Hepatic stellate cell (primary cell): ENCODE measurements at places on chromosomes 5 and 9.
A peak's percentile ranks its signal among the peaks of the same experiment; 100 is the strongest.

GRCh38 chr9:12815888-12816287, 41.1 kb downstream of the LURAP1L start:
- DNase-seq, result no peak

- DNase-seq, result peak; percentile 3
Measured at GRCh38 chr5:105754056-105754455, 1916.7 kb downstream of the EFNA5 start.

- DNase-seq, result no peak
Measured at GRCh38 chr5:43730832-43731342, 127.9 kb downstream of the NNT start.

GRCh38 chr5:1298067-1298551, 3.2 kb upstream of the TERT start:
- DNase-seq, result no peak

DNA sequence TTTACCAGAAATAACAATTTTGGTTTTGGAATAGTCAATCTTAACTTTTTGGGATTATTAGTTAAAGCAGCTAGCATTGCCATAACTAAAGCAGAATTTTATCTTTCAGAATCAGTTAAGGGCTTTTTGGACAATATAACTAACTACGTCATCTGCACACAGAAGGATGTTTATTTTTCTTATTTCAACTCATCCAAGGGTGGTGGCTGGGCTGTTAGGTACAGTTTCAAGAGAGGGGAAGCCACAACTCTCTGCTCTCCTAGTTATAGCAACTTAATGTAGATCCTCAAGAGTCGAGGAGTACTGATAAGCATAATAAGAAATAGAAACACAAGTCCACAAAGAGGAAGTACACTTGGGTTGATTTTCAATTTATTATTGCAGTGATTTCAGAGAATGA, 65.6 kb downstream of the ANKRD55 start:
- peak; percentile 16 for DNase-seq

DNA sequence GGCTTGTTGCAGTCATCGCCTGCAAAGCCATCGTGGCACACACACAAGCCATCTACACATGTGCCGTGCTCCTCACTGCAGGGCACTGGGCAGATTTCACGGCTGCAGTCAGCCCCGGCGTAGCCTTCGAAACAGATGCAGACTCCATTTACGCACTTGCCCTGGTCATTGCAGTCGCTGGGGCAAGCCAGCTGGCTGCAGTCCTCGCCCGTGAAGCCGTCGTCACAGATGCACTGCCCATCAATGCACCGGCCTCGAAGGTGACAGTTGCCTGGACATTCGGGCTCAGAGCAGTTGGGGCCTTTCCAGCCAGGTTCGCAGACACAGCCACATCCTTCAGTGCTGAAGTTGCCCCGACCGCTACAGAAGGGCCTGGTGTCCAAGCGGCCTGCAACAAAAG, 31.1 kb downstream of the TNC start:
- DNase-seq, result no peak

DNA sequence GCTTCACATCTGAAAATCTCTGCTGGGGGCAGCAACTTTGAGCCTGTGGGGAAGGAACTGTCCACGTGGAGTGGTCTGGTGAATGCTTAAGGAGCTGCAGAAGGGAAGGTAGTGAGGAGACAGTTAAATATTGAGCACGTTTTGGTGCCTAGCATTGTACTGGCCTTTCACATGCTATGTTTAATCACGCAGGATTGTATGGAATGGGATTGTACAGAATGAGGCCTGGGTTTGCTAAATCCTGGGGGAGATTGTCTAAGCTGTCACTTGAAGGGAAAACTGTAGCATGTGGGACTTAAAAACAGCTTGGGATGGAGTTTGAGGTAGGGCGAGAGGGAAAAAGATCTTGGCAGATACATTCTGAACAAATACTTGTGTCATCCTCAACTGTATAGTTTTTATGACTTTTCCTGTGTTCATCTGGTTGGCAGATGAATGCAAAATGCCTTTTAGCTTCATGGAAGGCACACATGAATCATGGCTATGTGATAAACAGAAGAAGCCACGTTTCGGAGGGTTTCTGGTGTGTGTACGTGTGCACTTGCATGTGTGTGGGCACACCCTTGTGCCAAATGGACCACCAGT, 106.6 kb downstream of the TMC1 start:
- no peak for DNase-seq

DNA sequence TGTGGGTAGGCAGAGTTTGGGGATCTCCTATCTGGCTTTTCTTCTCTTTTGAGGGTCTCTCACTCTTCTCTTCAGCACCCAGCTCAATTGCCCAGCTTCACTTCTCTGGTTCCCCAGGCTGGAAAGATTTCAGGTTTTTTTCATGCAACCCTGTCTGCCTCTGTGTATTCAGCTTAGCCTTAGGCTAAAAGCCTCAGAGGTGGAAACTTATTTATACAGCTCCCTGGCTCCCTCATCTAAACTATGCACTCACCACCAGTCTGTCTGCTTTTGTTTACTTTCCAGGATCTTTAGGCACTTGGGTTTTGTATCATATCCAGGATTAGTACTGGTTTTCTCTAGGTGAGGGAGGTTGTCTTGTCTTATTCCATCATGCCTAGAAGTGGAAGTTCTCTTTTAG, 540.2 kb upstream of the TRPC7 start:
- DNase-seq, result no peak

GRCh38 chr9:115808695-115809094, 344.9 kb upstream of the PAPPA start:
- no peak for DNase-seq

DNA sequence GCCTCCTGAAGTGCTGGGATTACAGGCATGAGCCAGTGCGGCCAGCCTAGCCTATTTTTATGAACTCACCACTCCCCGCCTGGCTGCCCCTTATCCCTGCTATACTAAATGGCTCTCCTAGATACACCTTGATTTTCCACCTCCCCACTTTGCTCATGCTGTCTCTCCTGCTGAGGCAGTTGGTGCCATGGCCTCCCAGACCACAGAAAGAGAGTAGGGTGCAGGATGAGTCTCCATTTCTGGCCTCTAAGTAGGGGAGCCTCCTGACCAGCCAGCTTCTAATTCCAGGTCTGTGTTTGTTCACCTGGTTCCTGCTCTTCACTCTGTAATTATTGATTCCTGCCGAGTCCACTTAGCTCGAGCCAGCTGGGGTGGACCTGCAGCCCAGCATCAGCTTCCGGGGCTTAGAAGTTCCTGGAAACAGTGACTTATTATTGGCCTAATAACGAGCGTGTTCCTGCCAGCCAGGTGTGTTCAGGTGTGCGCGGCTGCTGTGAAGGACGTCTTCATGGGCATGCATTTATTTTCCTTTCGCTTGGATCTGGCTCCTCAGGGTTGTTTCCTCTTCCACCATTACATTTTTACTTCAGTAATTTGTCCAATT, 34.0 kb downstream of the ZNF618 start:
- no peak for DNase-seq

DNA sequence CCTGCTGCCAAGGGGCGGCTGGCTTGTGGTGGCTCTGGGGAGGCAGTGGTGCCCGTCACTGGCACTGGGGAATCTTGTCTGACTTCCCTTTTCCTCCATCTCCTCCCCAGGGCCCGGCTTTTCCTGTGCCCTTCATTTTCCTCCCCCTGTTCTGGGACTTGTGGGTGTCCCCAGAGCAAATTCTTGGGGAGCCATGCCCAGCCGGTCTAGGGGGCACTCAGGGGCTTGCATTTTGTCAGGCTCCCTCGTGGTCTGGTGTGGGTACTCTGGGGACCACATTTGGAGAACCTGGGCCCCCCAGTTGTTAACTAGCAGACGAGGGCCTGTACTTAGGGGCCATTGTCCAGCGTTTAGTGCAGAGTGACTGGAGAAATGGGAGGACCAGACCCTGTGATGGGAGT, 105.2 kb upstream of the IER5L start:
- no peak for DNase-seq

GRCh38 chr5:53917095-53917494, 356.7 kb downstream of the NDUFS4 start:
- DNase-seq, result peak; percentile 45

DNA sequence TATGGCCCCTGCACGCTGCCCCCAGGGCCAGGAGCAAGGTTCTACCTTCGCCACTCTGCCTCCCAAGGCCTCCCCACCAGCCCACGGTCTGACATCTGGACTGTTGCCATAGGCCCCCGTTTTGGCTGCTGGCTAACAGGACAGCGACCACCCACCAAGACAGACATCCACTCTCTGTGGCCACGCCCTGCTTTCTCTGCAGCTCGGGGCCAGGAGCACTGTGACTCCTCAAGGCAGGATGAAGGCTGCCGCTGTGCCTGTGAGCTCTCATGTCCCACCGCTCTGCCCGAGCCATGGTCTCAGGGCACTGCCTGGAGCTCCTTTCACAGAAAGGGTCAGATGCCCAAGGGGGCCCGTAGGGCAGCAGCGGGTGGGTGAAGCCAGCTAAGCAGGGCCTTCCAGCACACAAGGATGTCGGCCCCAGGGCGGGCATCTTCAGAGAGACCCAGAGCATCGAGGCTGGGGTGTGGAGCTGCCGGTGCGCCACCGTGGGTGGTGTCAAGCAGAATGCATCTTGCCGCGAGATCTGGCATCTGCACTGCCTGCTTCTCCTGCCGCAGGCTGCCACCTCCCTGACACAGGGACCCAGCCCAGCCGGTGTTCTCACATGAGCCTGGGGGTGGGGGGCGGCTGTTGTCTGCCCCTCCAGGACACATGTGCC, 92.2 kb upstream of the ADAMTS2 start:
- DNase-seq, result no peak

DNA sequence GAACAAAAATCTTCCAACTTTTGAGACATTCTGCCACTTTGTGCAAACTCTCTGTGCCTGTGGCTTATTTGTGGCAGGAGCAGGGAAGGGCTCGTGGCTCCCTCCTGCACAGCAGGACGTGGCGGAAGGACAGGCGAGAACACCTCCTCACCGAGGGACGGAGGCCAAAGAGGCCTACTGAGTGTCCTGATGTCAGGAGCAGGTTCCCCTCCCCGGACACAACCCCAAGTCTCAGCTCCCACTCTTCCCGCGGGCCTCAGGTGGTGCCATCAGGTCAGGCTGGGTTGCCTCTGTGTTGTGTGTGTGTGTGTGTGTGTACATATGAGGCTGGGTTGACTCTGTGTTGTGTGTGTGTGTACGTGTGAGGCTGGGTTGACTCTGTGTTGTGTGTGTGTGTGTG, 136.8 kb upstream of the LPCAT1 start:
- no peak for DNase-seq

- peak; percentile 34 for DNase-seq
Measured at GRCh38 chr5:78985725-78986223, 664 bp upstream of the ARSB start.

DNA sequence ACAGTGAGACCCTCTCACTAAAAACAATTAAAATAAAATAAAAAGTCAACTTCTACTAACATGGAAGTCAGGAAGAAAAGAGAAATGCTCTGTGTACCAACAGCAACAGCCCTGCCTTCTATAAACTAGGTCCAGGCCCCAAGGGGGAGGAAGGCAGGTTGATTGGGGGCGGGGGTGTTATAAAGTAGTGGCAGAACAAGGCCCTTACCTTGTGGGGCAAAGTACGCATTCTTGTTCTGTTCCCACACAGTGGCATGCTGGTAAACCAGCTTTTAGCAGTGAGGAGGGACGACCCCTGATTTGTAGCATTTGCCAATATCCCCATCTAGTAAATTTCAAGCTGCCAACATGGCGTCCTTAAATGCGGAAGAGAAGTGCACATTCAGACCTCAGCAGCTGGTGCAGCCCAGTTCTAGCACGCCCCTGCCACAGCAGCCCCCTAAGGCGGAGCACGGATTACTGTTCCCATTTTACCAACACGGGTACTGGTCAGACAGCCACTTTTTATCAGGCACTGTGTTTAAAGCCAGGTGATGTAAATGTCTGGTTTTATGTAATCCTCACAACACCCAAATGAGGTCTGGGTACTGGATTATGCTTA, 69.5 kb downstream of the GTF3C4 start:
- no peak for DNase-seq

GRCh38 chr9:136881691-136882108, 4.6 kb upstream of the TRAF2 start:
- DNase-seq, result peak; percentile 71
